ENCODE measurements at places on chromosomes 16 and 17. TPM values are rescaled to one million over a fixed set of nuclear protein-coding genes. Genes with fewer than 3 reads are reported as not detected.

Gene CES1
- not detected for polyA plus RNA-seq

Gene CLEC19A
- polyA plus RNA-seq, result not detected

Gene SBK1
- polyA plus RNA-seq, result 4.2 TPM

Gene HOXB1
- not detected for polyA plus RNA-seq

Gene SMTNL2
- not detected for polyA plus RNA-seq

Gene GOSR2
- polyA plus RNA-seq, result 44.5 TPM

Gene NPB
- polyA plus RNA-seq, result 0.20 TPM

Gene TMEM114
- not detected for polyA plus RNA-seq

Gene NME1
- polyA plus RNA-seq, result 58.9 TPM

Gene CFAP97D1
- not detected for polyA plus RNA-seq

Gene OR3A3
- polyA plus RNA-seq, result not detected

Gene WDR81
- 25.5 TPM for polyA plus RNA-seq

Gene CEP112
- polyA plus RNA-seq, result 0.08 TPM

Gene CTRL
- polyA plus RNA-seq, result 1.3 TPM

Gene ATP6V0D1
- polyA plus RNA-seq, result 61.5 TPM

Gene B9D1
- 0.58 TPM for polyA plus RNA-seq

Gene MYL11
- not detected for polyA plus RNA-seq

Gene LYRM9
- 33.0 TPM for polyA plus RNA-seq

Gene NPW
- not detected for polyA plus RNA-seq

Gene NRN1L
- polyA plus RNA-seq, result not detected

Gene CYBA
- polyA plus RNA-seq, result 454 TPM

Gene TBC1D3H
- not detected for polyA plus RNA-seq

Gene ANKFN1
- not detected for polyA plus RNA-seq

Gene UBALD1
- 2.5 TPM for polyA plus RNA-seq

Gene CDH3
- polyA plus RNA-seq, result 0.68 TPM

Gene MXRA7
- polyA plus RNA-seq, result 1.8 TPM

Gene OTOA
- polyA plus RNA-seq, result 0.04 TPM

Data from naive thymus-derived CD4-positive, alpha-beta T cell (primary cell).